ENCODE measurements at places on chromosomes 2 and 18. TPM values are rescaled to one million over a fixed set of nuclear protein-coding genes. Genes with fewer than 3 reads are reported as not detected.

Gene CYP27A1
- 12.9 TPM for polyA plus RNA-seq

Gene UGT1A5
- polyA plus RNA-seq = not detected

Gene MERTK
- 6.5 TPM for polyA plus RNA-seq

Gene SLC5A7
- polyA plus RNA-seq = 0.30 TPM

Gene SLC8A1
- 0.42 TPM for polyA plus RNA-seq

Gene PPP4R1
- 67.4 TPM for polyA plus RNA-seq

Gene CHRNA1
- 0.11 TPM for polyA plus RNA-seq

Gene CHST10
- 23.1 TPM for polyA plus RNA-seq

Gene MEP1B
- not detected for polyA plus RNA-seq

Gene CDH20
- 0.05 TPM for polyA plus RNA-seq
